CD4-positive, CD25-positive, alpha-beta regulatory T cell (primary cell): ENCODE measurements at places on chromosomes 5 and 9.

DNA sequence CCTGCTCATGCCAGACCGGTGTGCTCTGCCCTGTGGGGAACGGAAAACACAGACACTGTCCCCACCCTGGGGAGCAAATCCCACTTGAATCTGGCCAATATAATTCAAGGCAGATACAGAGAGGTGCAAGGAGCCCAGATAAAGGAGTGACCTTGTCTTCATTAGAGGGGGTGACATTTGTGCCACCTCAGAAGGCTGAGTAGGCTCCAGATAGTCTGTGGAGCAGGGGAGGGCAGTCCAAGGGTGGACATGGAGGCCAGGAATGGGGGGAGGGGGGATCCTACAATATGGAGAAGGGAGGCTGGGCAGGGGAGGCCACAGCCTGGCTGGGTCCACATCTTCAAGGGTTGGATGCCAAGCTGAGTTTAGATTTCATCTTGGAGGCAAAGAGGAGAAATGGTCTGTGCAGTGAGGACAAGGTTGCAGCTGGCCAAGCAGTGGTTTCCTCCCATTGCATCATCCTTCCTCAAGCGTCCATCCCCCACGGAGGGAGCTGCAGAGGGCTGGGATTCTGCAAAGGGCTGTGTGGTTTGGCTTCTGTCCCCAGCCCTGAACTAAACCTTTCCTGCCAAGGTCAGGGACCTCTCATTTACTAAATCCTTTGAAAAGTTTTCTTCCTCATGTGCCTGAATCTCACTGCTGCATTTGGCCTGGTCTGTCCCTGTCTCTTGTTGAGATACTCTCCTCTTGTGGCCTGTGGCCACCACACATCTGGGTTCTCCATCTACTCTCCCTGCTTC lies 60.1 kb downstream of the GALNT12 start:
- no peak for DNase-seq

DNA sequence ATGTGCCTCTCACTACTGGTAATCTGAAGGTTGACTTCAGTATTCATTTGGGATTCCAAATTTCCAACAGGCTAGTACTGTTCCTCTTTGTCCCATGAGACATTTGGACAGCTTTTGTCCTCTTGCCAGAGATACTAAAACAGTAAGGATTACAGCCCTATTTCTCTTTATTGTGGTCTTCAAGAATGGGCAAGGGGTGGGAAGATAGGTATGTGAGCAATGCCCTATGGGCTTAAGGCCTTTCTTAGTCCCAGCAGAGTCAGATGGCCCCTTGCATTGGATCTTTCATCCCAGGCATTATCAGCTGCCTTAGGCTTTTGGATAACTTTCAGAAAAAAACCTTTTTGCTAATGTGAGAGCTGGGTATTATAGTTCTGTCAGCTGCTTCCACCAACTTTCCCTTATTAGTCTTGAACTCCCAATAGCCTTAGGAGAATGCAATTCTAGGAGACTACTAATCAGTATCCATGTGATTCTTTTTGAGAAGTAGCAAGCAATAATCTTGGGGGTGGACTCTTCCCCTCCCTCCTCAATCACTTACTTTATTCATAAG lies 361.1 kb upstream of the NUDT12 start:
- no peak for DNase-seq

GRCh38 chr5:36152324-36153297 lies 700 bp downstream of the SKP2 start:
- peak; percentile 2 for DNase-seq

DNA sequence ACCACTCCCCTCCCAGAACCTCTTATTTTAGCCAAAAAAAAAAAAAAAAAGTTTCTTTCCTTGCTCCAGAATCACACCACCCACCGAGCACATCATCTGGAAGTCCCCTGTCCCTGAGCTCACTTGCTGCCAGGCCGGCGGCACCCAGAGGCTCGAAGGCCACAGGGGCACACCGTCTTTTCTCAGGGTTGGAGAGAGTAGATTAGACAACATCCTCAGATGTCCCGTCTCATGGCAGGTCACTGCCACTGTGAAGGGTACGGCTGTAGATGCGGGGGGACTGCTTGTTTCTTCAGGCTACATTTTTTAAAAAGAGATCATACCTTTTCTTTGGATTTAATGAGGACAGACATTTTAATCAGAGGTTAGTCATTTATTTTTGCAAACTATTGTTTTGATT lies 109.0 kb downstream of the MVB12B start:
- no peak for DNase-seq

DNA sequence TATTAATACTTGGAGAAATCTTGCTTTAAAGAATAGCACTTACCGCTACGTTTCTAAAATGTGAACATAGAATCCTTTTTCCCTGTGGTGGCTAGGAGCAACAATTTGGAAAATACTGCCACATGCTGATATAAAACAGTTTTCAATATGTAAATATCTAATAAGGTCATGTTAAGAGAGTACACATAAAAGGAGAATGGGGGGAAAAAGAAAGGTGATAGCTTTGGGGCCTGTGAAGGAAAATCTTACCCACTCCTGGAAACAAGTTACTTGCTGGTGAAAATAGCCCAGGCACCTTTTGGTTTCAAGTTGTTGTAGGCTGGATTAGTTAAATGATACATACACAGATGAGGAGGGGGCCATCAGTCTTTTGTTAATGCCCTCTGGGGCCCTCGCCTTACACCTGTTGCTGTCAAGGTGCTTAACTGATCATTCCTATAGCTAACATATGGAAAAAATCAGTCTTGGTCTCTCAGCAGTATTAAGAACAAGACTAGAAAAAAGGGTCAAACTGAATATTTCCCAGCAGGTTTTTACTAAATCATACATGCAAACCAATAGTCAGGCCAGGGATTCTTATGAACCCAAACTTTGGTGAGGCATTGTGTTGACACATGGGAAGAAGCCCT lies 24.1 kb downstream of the FYB1 start:
- no peak for DNase-seq

DNA sequence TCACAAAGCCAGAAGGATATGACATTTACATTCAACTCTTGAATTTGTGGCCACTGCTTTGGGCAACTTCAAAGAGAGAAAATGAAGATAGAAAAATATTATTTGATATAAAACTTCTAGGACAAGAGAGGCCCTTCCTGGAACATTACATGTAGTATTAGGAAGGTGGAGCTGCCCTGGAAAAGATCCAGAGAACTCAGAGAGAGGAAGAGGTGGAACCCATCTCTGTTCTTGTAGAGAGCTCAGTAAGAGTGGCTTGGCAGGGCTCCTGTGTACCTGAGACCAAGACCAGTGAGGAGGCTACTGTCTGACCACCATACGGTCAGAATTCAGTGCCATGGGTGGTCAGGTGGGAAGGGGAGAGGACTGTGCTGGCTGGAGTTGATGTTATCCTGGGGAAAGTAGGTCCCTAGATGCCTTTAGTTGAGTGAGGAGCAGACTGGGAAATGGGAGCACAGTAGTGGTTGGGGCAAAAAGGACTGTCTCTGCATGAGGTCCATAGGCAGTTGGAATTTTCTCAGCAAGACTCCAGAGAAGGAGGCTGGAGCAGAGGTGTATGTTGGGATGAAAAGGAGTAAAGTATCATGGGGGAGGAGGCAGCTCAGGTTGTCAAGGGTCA lies 7.6 kb downstream of the TGFBI start:
- DNase-seq, result no peak

DNA sequence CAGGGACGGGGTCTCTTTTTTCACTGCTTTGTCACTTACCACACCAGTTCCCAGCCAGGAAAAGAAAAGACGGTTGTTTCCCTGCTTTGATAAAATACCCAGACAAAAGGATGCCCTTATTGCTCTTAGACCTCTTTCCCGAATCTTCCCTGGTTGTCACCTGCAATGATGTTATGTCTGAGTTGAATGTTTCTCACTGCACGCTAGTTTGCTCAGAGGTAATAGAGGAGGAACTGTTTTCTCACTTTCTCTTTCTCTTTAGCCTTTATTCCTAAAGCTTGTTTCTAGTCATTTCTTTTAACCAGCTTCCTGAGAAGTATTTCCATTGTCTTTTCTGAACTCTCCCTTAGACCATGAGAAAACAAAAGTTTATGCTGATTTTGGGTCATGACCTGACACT lies 32.9 kb downstream of the ACER2 start:
- DNase-seq, result peak; percentile 4
